GM12891 (cell line): ENCODE measurements at places on chromosomes 4 and X.

DNA sequence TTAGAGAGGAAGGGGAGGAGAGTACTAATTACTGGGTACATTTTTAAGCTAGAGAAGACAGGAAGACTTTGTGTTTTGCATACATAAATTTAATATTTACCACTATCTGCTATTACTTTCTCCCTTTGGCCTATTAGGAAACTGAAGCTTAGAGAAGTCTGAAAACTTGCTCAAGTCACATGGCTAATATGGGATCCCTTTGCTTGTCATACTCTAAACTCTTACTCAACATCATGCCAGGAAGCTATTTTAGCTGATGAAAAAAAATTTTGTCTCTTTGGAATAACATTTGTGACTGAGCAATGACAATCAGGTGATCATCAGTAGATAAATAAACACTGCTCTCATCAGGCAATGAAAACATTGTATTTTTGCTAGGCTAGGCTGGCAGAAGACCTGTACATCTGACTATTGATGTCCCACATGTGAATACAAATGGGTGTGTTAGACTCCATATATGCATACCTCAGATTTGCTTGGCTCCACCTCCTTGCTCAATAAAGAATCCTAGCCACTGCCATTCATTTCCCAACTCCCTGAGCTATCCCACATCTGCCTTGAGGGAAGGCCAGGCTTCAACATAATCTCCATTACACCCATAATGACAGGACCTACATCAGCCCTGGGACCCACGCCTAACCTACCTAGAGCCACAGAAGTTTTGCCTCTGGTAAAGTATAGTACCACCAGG lies 17.0 kb upstream of the DCLK2 start:
- DNase-seq: no peak

- peak; percentile 21 for DNase-seq
These were observed 24.8 kb downstream of the SMIM20 start for GRCh38 chr4:25938787-25939186.

DNA sequence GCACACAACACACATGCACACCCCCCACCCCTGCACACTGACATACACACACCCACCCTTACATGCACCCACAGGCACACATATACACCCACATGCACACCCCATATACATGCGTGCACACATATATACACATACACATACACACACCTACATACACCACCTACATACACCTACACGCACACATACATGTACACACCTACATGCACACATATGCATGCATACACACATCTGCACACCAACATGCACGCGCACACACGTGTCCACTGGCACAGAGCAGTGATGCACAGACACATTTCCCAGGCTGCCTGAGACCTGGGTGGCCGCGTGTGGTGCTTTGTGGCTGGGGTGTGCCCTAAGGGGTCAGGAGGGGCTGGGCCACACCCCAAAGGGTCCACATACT lies 31.7 kb downstream of the FGFRL1 start:
- no peak for DNase-seq

- no peak for DNase-seq
These were observed 180.6 kb upstream of the MAP3K15 start for GRCh38 chrX:19695884-19696283.

- DNase-seq: no peak
These were observed 1027.3 kb downstream of the PCDH18 start for GRCh38 chr4:136505020-136505419.

DNA sequence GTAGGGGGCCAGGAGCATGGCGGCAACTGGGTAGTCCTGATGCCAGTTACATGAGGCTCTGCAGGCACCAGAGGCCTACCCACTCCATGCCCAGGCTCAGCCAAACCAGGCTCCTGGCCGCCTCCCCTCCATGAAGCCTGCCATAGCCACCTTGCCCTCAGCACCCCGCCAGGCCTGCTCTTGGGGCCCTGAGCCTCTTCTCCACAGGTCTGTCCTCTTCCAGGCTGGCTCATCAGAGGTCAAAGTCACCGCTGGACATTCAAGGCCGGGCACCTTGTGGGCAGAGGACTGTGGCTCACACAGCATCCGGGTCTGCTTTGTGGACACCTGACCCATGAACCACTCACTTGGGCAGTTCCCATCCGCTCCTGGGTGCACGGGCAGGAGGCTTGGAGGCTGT lies 60.0 kb upstream of the AFAP1 start:
- DNase-seq: no peak
